ENCODE measurements at places on chromosomes 4 and X.

DNA sequence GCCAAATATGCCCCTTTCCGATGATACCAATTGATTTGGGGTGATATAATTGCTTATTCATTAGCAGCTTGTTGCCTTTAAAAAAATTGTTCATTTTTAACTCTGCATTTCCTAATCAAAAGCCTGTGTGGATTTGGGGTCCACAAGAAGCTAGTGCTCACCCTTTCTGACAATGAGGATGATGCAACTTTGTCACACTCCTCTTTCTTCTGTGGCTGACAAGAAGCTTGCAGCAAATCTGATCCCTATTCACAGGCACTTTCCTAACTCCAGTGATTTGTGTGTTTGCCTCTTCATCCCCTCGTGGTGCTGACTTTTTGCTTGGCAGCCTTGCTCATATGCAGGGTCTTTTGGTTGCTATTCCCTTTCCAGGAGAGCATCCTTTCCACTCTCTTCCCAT lies 182.7 kb upstream of the LDB2 start:
- DNase-seq, result no peak

- no peak for DNase-seq
Measured at GRCh38 chr4:89266128-89266527, 41.5 kb downstream of the GPRIN3 start.

DNA sequence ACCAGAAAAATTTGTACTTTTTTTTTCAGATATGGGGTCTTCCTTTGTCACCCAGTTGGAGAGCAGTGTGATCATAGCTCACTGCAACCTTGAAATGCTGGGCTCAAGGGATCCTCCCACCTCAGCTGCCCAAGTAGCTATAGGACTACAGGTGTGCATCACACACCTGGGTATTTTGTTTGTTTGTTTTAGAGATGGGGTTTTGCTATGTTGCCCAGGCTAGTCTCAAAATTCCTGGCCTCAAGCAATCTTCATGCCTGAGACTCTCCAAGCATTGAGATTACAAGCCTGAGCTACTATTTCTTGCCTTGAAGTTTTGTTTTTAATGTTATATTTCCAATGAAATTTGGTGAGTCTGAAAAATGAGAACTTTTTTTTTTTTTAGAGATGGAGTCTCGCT lies 847.8 kb downstream of the TRIML1 start:
- no peak for DNase-seq

- no peak for DNase-seq
Measured at GRCh38 chrX:110003167-110004156, 548 bp downstream of the TMEM164 start.

GRCh38 chr4:163536091-163536490 lies 41.6 kb downstream of the TMA16 start:
- no peak for DNase-seq

DNA sequence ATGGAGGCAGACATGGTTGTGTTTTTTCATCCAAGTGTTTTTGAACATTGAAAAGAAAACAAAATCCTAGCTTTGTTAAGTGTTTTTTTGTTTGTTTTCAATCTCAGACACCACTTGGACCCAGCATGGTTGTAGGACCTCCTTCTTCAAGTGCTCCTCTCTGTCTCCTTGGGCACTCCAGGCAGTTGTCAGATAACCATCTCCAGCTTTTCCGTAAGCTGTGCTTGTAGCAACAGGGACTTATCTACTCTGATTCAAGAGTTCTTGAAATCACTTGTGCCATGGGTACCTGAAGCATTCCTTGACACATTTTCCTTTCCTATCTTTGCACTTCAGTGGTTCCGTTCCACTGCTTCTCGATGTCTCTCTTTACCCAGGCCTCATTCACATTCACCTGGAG lies 334.9 kb upstream of the DDX53 start:
- DNase-seq, result no peak

- no peak for DNase-seq
Measured at GRCh38 chr4:182812916-182813315, 104.3 kb downstream of the DCTD start.

GRCh38 chr4:147737623-147738022 lies 5.7 kb downstream of the ARHGAP10 start:
- no peak for DNase-seq

GRCh38 chrX:112841114-112841819 lies 636 bp upstream of the AMOT start:
- DNase-seq, result peak; percentile 64

DNA sequence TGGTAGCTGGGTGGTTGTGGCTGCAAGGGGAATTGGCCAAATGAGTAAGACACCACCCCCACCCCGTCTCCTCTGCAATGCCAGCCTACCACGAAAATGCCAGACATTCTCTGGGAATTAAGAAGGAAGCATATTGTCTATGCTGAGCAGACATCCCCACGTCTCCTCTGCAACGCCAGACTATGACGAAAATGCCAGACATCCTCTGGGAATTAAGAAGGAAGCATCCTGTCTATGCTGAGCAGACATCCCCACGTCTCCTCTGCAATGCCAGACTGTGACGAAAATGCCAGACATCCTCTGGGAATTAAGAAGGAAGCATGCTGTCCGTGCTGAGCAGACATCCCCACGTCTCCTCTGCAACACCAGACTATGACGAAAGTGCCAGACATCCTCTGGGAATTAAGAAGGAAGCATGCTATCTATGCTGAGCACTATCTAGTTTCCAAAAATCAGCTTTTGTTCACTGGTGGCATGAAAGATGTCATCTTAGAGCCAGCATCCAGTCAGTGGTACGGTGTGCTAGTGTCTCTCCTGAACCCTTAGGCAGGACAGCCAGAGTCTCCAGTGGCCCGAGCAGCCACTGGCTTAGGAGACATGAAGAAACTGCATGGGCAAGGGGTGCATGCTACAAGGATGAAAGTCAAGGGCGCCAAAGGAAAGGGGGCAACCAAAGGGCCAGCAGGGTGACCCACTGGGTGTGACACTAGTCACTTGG lies 339.8 kb upstream of the FRG1 start:
- no peak for DNase-seq

DNA sequence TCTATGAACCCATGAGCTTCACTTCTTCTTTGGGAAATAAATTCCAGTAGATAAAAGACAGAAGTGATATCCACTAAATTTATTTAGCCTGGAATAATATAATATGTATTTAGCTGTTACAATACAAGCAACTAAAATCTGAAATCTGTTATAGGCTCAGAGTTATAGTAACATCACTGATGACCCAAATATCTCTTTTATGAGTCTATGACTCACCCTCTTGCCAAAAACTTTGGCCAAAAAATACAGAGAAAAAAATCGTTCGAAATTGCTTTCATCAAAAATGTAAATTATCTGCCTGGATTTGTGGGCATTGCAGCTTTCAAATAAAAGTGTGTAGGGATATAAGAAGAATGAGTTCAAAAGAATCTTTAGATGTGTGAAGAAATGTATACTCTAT lies 89.4 kb upstream of the DKK2 start:
- no peak for DNase-seq

- no peak for DNase-seq
Measured at GRCh38 chr4:90815569-90815968, 688.4 kb downstream of the CCSER1 start.
